Bronchial smooth muscle cell (primary cell): ENCODE measurements at places on chromosomes 5 and 9. TPM values are rescaled to one million over a fixed set of nuclear protein-coding genes. Genes with fewer than 3 reads are reported as not detected.

Gene PAPPA
- total RNA-seq = 23.4 and 28.8 TPM in 2 replicates

Gene LPCAT1
- 33.1 and 37.6 TPM in 2 replicates for total RNA-seq

Gene SPINK4
- total RNA-seq = 0.95 TPM in 1 of 2 replicates, not detected in the other

Gene HK3
- 0.09 TPM in 1 of 2 replicates, not detected in the other for total RNA-seq

Gene CSF2
- not detected in 2 replicates for total RNA-seq
